SIG-M5 (cell line): ENCODE measurements at places on chromosomes 7 and 10.
A peak's percentile ranks its signal among the peaks of the same experiment; 100 is the strongest.

- DNase-seq: no peak
Measured at GRCh38 chr7:157545681-157546060, 208.9 kb downstream of the DNAJB6 start.

DNA sequence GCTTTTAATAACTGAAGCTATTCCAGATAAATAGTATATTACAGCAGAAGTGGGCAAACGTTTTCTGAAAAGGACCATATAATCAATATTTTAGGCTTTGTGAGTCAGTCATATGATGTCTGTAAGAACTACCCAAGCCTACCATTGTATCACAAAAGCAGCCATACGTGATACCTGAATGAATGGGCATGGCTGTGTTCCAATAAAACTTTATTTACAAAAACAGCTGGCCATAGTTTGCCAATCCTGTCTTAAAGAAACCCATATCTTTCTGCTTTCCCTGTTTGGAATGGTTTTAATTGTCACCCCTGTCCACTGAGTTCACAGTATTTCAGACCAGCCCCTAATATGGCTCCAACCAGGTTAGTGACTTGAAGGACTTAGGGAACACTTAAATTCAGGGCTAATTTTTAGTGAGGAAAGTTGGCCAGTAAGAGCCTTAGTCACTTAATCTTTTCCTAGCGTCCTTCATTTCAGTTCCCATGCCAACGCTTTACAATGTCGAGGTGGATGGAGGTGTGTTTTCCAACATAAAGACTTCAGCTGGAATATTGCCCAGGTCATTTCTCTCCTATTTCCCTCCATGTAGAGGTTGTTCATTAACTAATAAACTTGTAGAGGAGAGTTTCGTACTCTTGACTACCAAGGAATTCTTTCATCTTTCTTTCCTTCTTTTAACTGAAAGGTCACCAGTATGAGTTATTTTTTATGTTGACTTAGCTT is 184.5 kb downstream of the TRIL start:
- no peak for DNase-seq

- DNase-seq: peak; percentile 77
Measured at GRCh38 chr7:138460176-138460648, at the start of gene TRIM24. Gene TRIM24, plus strand, starts transcription at chr7:138460259. Its CDS starts 290 bp downstream, at chr7:138460549.

DNA sequence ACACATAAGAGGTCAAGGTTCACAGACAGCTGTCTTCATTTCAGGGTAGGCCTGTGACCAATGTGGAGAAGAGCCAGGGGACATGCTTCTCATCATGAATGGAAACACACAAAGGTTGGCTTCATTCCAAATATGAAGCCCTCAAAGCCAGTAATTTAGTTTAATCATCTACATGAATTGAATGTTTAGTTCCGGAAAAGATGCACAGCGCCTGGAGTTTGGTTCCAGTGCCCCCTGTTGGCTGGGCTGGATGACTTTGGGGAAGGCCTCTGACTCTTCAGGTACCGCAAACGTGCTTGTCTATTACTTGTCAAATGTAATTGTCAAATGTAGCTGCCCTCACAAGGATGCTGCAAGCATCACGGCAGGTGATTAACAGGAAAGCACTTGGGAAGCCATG is 130.7 kb downstream of the ADRA2A start:
- no peak for DNase-seq

DNA sequence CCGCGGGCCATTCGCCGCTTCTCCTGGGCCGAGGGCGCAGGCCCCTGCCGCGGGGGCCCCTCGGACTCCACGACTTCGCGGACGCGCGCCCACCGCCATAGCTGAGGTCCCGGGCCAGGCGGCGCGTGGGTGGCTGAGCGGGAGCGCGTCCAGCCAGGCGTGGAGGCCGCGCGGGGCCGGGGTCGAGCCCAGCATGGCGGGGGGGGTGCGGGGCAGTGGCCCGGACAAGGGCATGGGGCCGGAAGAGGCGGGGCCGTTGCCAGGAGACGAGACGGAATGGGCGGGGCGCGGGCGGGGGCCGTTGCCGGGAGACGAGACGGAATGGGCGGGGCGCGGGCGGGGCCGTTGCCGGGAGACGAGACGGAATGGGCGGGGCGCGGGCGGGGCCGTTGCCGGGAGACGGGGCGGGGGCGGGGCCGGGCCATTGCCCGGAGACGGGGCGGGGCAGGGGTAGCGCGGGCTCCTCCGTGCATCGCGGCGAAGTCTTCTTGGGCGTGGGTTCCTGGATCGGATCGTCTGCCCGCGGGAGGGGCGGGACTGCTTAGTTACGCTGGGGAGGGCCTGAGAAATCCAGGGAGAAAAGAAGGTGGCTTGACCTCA is 14.8 kb downstream of the ADAM8 start:
- DNase-seq: no peak

- DNase-seq: no peak
Measured at GRCh38 chr7:20596653-20597052, 18.8 kb upstream of the ABCB5 start.

GRCh38 chr10:75773231-75773780 is 341.9 kb downstream of the LRMDA start:
- DNase-seq: no peak

DNA sequence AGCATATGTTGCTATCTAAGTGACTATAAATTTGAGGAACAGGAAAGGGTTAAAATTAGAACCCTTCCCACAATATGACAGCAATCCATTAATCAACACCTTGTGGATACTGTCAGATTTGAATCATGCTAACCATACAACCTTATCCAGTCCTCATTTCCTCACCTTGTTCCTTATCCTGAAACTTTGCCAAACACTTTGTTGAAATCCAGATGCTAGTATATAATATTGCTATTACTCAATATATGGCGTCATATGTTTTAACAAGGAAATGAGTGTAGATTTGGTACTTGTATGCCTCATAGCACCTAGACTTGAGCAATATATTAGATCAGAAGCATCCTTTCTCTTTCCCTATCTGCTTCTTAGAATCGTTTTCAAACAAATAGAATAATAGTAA is 66.3 kb upstream of the SLC25A13 start:
- DNase-seq: no peak
